ENCODE measurements at places on chromosomes 1 and 21. TPM values are rescaled to one million over a fixed set of nuclear protein-coding genes. Genes with fewer than 3 reads are reported as not detected.

C1orf94 gene
- not detected for total RNA-seq

DIO1 gene
- not detected for total RNA-seq

CCDC27 gene
- not detected for total RNA-seq

CFHR2 gene
- total RNA-seq, result not detected

FMO5 gene
- 0.18 TPM for total RNA-seq

APOBEC4 gene
- total RNA-seq, result not detected

DYRK1A gene
- 11.3 TPM for total RNA-seq

AKR7A2 gene
- total RNA-seq, result 34.4 TPM

FCRL1 gene
- not detected for total RNA-seq

HLCS gene
- total RNA-seq, result 6.9 TPM

COL11A1 gene
- total RNA-seq, result 3.8 TPM

CRABP2 gene
- total RNA-seq, result 11.6 TPM

S100A6 gene
- total RNA-seq, result 3,604 TPM

MPC2 gene
- total RNA-seq, result 79.8 TPM

CAP1 gene
- total RNA-seq, result 217 TPM

SLC6A17 gene
- 5.0 TPM for total RNA-seq

SPRR2B gene
- total RNA-seq, result not detected

WNT4 gene
- total RNA-seq, result 0.67 TPM

HSPA6 gene
- 3.1 TPM for total RNA-seq

LORICRIN gene
- not detected for total RNA-seq

LRRC39 gene
- 0.05 TPM for total RNA-seq

LRRC41 gene
- 37.6 TPM for total RNA-seq

CFHR3 gene
- total RNA-seq, result 0.10 TPM

KHDC4 gene
- 21.3 TPM for total RNA-seq

PDC gene
- total RNA-seq, result not detected

SMIM11 gene
- total RNA-seq, result 9.8 TPM

FAM78B gene
- total RNA-seq, result 0.31 TPM

MAB21L3 gene
- not detected for total RNA-seq

BNIPL gene
- 0.11 TPM for total RNA-seq

CYP4B1 gene
- not detected for total RNA-seq

SELE gene
- not detected for total RNA-seq

TCEA3 gene
- 0.33 TPM for total RNA-seq

KDF1 gene
- total RNA-seq, result not detected

S100A1 gene
- total RNA-seq, result 0.84 TPM

FCRL5 gene
- not detected for total RNA-seq

UMODL1 gene
- total RNA-seq, result not detected

FAM3B gene
- total RNA-seq, result not detected

ZNF670 gene
- 3.5 TPM for total RNA-seq

LIPI gene
- total RNA-seq, result not detected

SERTAD4 gene
- total RNA-seq, result 0.89 TPM

DNALI1 gene
- not detected for total RNA-seq

SIM2 gene
- total RNA-seq, result 11.7 TPM

SLC44A3 gene
- 1.8 TPM for total RNA-seq

FRRS1 gene
- 2.3 TPM for total RNA-seq

NDC1 gene
- total RNA-seq, result 25.2 TPM

TOR1AIP1 gene
- 31.7 TPM for total RNA-seq

INSRR gene
- total RNA-seq, result not detected

MYOG gene
- not detected for total RNA-seq

GPR137B gene
- total RNA-seq, result 19.9 TPM

KLHDC8A gene
- total RNA-seq, result 0.62 TPM

CD160 gene
- total RNA-seq, result not detected

C1orf226 gene
- 0.96 TPM for total RNA-seq

S100A3 gene
- total RNA-seq, result 97.4 TPM

CFAP141 gene
- total RNA-seq, result not detected

IQCC gene
- total RNA-seq, result 2.1 TPM

All from A549 treated with RU486 at 1 μM for 4 hours (cell line).